ENCODE measurements at places on chromosomes 11 and 22. TPM values are rescaled to one million over a fixed set of nuclear protein-coding genes. Genes with fewer than 3 reads are reported as not detected.
A peak's percentile ranks its signal among the peaks of the same experiment; 100 is the strongest.

The LDHAL6A gene
- not detected for total RNA-seq

The BIRC2 gene
- total RNA-seq: 51.7 TPM

DNA sequence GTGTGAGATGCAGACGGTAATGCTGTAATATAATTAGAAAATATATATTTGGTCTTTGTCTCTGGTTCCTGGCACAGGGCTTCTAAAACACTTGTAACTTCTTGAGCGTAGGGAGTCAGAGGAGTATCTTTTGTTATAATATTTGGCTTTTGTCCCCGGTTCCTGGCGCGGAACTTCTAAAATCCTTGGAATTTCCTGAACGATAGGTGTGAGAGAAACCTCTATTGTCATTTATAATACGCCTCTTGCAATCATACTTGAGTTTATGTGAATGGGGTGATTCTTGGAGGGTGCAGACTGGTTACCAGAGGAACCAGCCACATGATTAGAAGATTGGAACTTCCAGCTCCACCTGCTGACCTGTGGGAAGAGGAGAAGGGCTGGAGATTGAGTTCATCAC is 54.1 kb upstream of the ZBED5 start:
- DNase-seq: peak; percentile 19

DNA sequence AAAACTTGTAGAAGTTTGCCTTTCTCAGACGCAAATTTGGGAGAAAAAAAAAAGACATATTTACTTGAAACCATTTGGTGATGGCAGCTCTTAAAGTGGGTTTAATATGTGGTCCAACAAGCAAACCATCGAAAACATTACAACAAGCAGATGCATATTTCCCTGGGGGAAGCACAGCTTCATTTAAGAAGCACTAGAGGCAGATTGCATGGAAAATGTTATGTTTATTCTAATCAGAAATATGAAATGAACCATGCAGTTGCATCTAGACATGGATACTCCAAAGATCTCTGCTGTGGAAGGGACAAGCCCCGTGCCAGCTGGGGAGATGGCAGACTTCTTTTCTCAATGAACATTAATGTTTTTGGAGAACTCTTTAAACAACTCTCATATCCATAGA is 57.4 kb upstream of the PARVA start:
- DNase-seq: no peak

DNA sequence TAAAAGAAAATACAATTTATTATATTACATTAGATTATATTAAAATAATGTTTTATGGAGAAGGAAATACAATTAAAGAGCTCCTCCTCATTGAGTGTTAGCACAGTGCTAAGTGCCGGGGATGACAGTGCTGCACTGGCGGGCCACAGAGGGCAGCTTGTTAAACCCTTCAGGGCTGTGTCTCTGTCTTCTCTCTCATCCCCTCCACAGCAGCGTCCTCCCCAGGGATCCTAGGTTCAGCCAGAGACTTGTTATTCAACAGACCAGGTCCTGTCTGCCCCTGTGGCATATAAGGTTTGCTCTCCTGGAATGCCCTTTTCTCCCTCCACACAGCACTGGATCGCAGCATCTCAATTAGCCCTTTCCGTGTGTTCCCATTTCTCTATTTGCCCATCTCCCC is 14.2 kb downstream of the THYN1 start:
- DNase-seq: no peak

DNA sequence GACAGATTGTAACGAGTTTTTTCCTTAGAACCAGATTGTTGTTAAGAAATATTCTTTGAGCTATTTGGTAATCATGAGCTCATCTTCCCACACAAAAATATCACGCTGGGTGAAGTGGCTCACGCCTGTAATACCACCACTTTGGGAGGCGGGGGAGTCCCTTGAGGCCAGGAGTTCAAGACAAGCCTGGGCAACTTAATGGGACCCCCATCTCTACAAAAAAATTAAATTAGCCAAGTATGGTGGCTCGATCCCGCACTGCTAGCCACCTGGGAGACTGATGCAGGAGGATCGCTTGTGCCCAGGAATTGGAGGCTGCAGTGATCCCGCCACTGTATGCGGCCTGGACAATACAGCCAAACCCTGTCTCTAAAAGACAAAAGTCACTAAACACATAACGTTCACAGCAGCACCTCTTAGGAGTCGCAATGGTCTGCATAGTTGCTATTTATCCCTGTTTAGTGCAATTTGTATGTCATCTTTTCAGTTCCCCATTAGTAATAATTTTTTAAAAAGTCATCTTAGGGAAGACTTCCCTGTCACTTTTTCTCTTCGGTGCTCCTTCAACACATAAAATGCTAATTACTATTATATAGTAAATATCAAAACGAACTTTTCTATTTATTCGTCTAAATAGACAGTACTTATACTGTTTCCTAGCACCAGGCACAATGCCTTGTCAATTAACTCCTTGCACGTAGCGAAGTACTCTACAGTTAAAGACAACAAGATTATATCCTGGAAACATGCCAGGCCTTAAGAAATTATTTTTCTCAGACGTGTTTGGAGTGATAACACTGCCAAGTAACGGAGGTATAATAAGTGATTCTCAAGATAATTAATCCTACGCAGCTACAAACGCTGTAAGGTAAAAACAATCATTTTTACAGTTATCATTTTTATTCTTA is 1.1 kb downstream of the ST13 start:
- no peak for DNase-seq

GRCh38 chr11:62353841-62354240 is 16.6 kb downstream of the ASRGL1 start:
- DNase-seq: no peak

GRCh38 chr11:65717906-65718305 is 2.7 kb downstream of the RNASEH2C start:
- no peak for DNase-seq

DNA sequence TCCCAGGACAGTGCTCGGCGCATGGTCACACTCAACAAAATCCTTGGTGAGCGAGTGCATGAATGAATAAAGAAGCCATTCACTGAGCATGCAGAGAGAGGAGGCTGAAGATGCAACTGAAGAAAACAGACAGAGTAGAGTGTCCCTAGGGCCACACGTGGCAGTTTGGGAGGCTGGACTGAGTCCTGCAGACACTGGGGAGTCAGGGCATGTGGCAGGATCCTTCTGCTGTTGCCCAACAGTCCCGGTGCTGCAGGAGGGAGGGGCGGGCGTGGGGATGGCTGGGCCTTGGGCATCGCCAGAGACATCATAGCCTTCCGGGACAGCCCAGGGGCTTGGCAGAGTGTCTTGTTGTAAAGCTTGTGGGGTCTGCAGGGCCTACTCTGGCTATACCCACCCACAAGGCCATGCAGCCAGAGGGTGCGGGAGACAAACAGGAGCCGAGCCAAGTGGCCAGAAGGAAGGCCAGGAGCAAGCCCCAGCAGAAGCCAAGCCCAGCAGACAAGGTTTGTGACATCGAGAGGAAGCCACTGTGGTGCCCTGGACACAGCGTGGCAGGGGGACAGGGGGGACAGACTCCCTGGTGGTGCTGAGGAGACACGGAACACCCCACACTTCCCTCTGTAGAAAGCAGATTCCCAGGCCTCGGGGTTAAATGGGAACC is 26.7 kb upstream of the FBLN1 start:
- DNase-seq: no peak

GRCh38 chr11:9025101-9025850 is 21.5 kb upstream of the NRIP3 start:
- no peak for DNase-seq

DNA sequence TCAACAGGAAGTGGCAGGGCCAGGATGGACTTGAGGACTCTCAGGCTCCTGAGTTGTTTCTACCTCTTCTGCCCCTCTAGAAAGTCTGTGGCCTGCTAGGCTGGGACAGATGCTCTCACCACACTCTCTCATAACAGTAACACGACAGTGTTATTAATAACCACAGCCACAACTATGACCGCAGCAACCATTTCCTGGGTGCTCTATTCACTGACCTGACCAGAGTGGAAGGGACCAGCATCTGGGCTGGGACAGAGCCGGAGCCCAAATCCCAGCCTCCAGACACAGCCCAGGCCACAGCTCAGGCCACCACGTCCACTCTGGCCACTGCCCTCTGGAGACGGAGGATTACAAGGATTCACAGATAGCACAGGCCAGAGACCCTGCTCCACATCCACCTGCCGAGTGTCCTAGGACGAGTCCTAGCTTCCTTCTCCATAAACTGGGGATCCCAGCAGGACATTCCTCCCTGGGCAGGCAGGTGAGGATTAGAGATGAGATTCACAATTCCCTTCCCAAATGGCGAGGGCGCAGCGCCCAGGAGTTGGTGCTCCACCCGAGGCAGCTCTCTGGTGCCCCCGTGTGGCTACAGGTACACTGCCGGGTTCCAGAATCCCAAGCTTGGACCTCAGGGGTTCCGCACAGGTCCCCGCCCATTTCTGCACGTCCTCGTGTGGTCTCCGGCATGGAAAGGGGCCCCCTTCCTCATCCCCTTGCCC is 7.1 kb downstream of the PNPLA5 start:
- DNase-seq: peak; percentile 37

GRCh38 chr22:36860821-36861659 is at the start of gene NCF4:
NCF4 (plus strand) TSS chr22:36861006; CDS start chr22:36861172, 166 bp downstream.
- DNase-seq: no peak

- DNase-seq: no peak
These were observed 16.5 kb upstream of the SHISAL1 start for GRCh38 chr22:44329179-44329796.

GRCh38 chr22:29206372-29207242 is 911 bp downstream of the EMID1 start:
- no peak for DNase-seq

- peak; percentile 35 for DNase-seq
These were observed 3.8 kb downstream of the SMTN start for GRCh38 chr22:31084811-31085492.

DNA sequence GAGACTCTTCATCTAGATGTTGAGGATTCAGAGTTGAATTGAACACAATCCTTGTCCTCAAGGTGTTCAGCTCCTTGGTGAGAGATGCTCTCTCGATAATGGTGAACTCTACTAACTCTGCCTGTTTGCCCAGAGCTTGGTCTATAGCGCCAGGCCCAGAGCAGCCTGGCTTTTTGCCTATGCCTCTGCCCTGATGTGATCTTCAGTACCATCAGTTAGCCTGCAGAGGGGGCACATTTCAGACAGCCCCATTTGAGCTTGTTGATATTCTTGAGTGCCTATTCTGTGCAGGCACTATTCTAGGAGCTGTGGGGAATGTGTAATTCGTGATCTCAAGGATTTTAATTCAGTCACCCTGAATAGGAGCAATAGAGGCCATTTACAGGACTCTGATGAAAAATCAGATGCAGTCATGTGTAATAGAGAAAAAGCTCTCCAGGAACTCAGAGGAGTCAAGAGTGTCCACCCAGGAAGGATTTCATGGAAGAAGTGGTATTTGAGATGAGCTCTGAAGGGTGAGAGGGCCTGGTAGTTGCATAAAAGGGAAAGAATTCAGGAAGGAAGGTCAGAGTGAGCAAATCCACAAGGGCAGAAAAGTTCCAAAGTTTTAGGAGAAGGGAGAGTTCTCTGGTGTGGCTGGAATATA is 19.3 kb downstream of the GTPBP1 start:
- DNase-seq: peak; percentile 36

Measured in dermis microvascular lymphatic vessel endothelial cell (primary cell).